Erythroblast (primary cell): ENCODE measurements at places on chromosomes 6 and 20.

GRCh38 chr6:38815250-38815649 lies 100.1 kb downstream of the DNAH8 start:
- no peak for DNase-seq

GRCh38 chr6:68575765-68576439 lies 59.2 kb upstream of the ADGRB3 start:
- no peak for DNase-seq

GRCh38 chr20:50385733-50386640 lies 124.2 kb upstream of the PTPN1 start:
- DNase-seq = no peak

- no peak for DNase-seq
Observed at GRCh38 chr6:99901596-99902384, 92.2 kb downstream of the MCHR2 start.

DNA sequence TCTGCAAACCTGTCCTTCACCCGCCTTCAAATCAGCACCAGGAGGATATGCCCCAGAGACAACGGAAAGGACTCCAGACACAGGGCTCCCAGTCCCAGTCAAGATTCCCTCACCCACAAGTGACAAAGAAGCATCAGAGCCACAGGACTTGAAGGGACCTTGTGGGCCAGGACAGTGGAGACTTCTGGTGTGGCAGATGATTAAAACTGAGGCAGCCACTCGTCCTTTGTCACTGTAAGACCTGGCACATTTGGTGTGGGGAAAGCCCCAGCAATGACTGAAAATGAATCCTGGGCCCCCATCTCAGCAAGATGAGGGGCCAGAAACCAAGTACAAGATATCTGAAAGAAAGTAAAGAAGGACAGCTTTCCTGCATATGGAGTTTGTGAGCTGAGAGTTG lies 15.6 kb upstream of the GMPR start:
- DNase-seq = no peak
